ENCODE measurements at places on chromosomes 7 and 10. TPM values are rescaled to one million over a fixed set of nuclear protein-coding genes. Genes with fewer than 3 reads are reported as not detected.

DNA sequence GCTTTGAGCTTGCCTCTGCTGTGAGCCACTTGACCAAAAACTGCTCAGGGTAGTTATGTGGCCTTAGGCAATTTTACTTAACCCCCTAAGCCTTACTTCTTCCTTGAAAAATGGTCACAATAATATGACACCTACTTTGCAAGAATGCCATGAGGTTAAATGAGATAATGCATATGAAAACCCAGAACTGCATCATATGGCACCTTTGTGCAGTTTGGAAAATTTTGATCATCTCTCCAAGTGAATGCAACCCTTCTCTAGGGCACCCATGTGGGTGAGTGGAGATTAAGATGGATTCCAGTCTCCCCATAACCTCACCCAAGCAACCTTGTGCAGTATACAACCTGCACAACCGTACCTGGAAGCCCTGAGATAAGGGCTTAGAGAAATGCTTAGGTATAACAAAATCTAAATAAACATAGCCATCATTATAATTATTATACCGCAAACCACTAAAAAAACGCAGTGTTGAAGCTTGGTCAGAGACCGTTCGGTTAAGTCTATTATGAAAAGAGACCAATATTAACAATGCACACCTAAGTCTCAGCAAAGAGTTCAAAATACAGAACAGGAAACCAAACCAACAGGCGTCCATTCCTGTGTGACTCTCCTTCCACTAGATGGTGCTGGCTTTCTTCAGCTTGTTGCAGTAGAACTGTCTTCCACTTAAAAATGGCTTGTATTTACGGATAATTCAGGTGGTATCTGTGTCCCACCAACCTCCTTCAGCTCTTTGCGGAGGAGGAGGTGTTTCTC lies 21.0 kb upstream of the ASB15 start:
- H3K27me3 ChIP-seq: no peaks in the 10 kb centered on the region
- peaks cover 1% of the 10 kb centered on the region for H3K4me1 ChIP-seq
- no peak for DNase-seq
- H3K4me3 ChIP-seq: no peak overlapping the region
- no peak overlapping the region for H3K27ac ChIP-seq
- H3K36me3 ChIP-seq: no peaks in the 10 kb centered on the region

DNA sequence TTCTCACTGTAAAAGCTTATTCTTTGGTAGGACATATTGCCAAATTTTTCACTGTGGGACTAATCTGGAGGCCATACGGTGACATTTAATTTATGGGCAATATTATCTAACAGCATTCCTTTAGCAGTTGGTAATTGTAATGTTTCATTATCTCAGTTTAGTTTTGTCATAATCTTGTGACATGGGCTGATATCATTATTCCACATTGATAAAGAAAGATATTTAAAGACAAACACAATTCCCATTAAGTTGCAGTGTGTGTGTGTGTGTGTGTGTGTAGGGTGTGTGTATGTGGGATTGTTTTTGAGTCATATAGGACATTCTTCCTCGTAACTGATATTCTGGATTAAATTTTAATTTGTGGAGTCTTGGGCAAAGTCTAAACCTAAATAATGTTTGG lies 238.5 kb downstream of the PRKG1 start:
- H3K27ac ChIP-seq: peak overlapping the region; percentile 31
- no peaks in the 10 kb centered on the region for H3K36me3 ChIP-seq
- H3K4me3 ChIP-seq: no peak overlapping the region
- peaks cover 10% of the 10 kb centered on the region for H3K4me1 ChIP-seq

- H3K36me3 ChIP-seq: peaks cover 28% of the 10 kb centered on the region
- H3K27ac ChIP-seq: no peak overlapping the region
- H3K27me3 ChIP-seq: no peaks in the 10 kb centered on the region
Observed at GRCh38 chr10:101986624-101986971, 69.4 kb downstream of the ARMH3 start.

- H3K27ac ChIP-seq: peak overlapping the region; percentile 29
- no peak for DNase-seq
- peaks cover 40% of the 10 kb centered on the region for H3K4me1 ChIP-seq
- H3K4me3 ChIP-seq: peak overlapping the region; percentile 27
- peaks cover 1% of the 10 kb centered on the region for H3K36me3 ChIP-seq
Observed at GRCh38 chr10:34139559-34139958, 675.5 kb downstream of the PARD3 start.

DNA sequence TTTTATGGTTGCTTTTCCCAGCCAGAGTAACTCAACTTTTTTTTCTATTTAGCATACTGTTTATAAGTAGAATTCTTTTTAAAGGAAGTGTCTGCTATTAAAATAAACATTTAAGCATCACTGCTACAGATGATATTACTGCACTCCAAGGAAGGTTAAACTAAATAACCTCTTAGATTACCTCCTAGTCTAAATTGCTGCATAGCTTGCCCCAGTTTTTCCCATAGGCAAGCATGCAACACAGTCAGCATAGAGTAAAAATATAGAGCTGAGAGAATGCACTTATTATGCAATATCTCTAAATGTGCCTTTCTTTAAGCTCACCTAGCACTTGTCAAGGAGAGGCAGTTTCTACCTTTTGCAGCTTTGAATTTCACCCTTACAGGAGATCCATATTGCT lies 1392.4 kb upstream of the CELF2 start:
- no peak overlapping the region for H3K27ac ChIP-seq
- H3K4me3 ChIP-seq: no peak overlapping the region
- H3K4me1 ChIP-seq: no peaks in the 10 kb centered on the region
- H3K27me3 ChIP-seq: no peaks in the 10 kb centered on the region
- H3K36me3 ChIP-seq: no peaks in the 10 kb centered on the region

- H3K27me3 ChIP-seq: no peaks in the 10 kb centered on the region
- H3K36me3 ChIP-seq: no peaks in the 10 kb centered on the region
- no peak for DNase-seq
- no peak overlapping the region for H3K4me3 ChIP-seq
Observed at GRCh38 chr10:44627591-44628354, 242.9 kb upstream of the CXCL12 start.

DNA sequence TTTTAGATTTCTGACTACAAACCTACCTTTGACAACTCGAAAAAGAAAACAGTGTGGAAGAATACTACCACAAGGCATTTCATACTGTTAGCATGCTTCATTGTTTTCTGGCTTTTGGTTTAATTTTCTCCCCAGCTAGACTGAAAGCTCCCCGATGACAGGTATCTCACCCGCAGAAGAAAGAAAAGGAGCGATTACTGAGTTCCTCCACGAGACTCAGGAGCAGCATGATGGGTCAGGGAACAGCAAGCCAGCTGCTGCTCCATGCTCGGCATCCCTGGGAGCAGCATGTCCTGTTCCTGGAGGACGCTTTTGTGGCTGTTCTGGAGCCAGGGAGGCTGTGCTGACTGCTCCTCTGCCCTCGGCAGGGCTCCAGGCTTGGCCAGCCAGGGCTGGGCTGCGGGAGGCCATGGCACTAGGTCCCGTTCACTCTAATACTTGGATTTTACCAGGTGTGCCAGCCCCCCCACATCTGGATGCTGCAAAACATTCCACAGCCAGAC lies 133.4 kb downstream of the PRKAG2 start:
- H3K27ac ChIP-seq: no peak overlapping the region
- no peak for DNase-seq
- peaks cover 2% of the 10 kb centered on the region for H3K36me3 ChIP-seq
- H3K4me1 ChIP-seq: peaks cover 4% of the 10 kb centered on the region
- peaks cover 13% of the 10 kb centered on the region for H3K27me3 ChIP-seq

DNA sequence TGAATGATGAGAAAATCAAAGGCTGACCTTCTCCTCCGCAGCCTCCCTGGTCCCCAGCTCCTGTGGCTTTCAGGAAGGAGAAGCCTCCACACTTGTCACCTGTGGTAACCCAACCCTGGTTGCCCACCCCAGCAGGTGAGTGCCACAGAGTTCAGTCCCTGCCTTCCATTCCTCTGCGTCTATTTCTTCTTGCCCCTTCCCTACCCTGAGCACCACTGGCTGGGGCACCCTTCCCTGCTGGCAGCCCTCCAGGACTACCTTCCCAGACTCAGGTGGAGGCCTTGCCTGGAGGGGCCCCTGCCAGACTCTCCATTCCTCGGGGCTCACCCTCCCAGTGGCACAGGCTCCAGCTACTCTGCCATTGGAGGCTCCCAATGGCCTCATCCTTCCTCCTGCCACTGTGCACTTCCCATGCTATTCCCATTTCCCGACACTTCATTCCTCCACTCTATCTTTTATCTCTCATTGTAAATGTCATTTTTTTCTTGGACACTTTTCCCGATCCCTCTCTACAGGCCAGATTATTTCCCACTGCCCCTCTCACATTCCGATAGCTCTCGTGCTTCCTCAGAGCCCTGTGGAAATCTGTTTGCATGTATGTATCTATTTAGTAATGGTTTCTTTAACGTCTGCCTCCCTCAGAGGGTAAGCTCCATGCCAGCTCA lies 90.6 kb upstream of the PCBD1 start:
- H3K36me3 ChIP-seq: no peaks in the 10 kb centered on the region
- DNase-seq: no peak
- no peak overlapping the region for H3K4me3 ChIP-seq
- H3K27ac ChIP-seq: no peak overlapping the region
- peaks cover 18% of the 10 kb centered on the region for H3K27me3 ChIP-seq

GRCh38 chr7:8932751-8933150 lies 499.3 kb downstream of the NXPH1 start:
- DNase-seq: no peak
- no peaks in the 10 kb centered on the region for H3K36me3 ChIP-seq
- no peak overlapping the region for H3K27ac ChIP-seq
- H3K4me1 ChIP-seq: no peaks in the 10 kb centered on the region
- H3K4me3 ChIP-seq: no peak overlapping the region

- no peak overlapping the region for H3K27ac ChIP-seq
- H3K36me3 ChIP-seq: no peaks in the 10 kb centered on the region
- H3K4me3 ChIP-seq: no peak overlapping the region
- H3K4me1 ChIP-seq: no peaks in the 10 kb centered on the region
- H3K27me3 ChIP-seq: peaks cover 9% of the 10 kb centered on the region
- no peak for DNase-seq
Observed at GRCh38 chr10:91043173-91043910, 122.5 kb upstream of the ANKRD1 start.

GRCh38 chr10:122362031-122362592 lies 12.4 kb upstream of the PLEKHA1 start:
- no peaks in the 10 kb centered on the region for H3K36me3 ChIP-seq
- no peak overlapping the region for H3K27ac ChIP-seq
- DNase-seq: no peak
- no peak overlapping the region for H3K4me3 ChIP-seq
- H3K27me3 ChIP-seq: peaks cover 4% of the 10 kb centered on the region
- no peaks in the 10 kb centered on the region for H3K4me1 ChIP-seq

- peaks cover 9% of the 10 kb centered on the region for H3K4me1 ChIP-seq
- no peaks in the 10 kb centered on the region for H3K27me3 ChIP-seq
- H3K36me3 ChIP-seq: no peaks in the 10 kb centered on the region
- no peak overlapping the region for H3K4me3 ChIP-seq
- no peak for DNase-seq
Observed at GRCh38 chr7:34222722-34223121, 317.4 kb downstream of the BMPER start.

DNA sequence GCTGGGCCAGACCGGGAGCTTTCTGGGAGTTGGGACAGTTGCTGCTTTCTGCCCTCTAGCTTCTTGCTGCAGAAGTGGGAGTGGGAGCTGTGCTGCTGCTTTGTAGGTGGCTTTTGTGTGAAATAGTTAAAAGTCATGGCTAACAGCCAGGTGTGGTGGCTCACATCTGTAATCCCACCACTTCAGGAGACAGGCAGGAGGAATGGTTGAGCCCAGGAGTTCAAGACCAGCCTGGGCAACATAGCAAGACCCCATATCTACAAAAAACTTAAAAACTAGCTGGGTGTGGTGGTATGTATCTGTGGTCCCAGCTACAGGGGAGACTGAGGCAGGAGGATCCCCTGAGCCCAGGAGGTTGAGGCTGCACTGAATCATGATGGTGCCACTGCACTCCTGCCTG lies 13.7 kb downstream of the TACR2 start:
- peaks cover 2% of the 10 kb centered on the region for H3K4me1 ChIP-seq
- no peak for DNase-seq
- peaks cover 7% of the 10 kb centered on the region for H3K36me3 ChIP-seq
- no peak overlapping the region for H3K27ac ChIP-seq

DNA sequence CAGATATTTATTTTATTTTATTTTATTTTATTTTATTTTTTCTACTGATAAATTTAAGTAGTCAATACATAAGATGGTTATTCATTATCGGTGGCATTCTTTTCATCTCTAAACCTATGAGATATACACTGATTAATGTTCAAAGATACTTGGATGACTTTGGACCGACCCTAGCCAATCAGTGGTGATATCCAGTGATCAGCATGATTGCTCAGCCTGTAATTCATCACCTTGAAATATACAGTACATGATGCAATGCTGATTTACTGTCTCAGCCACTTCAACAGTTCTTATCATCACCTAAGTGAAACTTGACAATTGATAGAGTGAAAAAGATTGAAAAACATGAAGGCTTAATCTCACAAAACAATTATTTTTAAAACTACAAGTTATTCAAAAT lies 1651.0 kb downstream of the REEP3 start:
- DNase-seq: no peak
- no peaks in the 10 kb centered on the region for H3K36me3 ChIP-seq
- no peak overlapping the region for H3K27ac ChIP-seq

GRCh38 chr7:53756946-53757345 lies 721.5 kb downstream of the POM121L12 start:
- DNase-seq: no peak
- H3K27ac ChIP-seq: no peak overlapping the region
- no peaks in the 10 kb centered on the region for H3K4me1 ChIP-seq
- no peak overlapping the region for H3K4me3 ChIP-seq

- no peak overlapping the region for H3K27ac ChIP-seq
- no peaks in the 10 kb centered on the region for H3K4me1 ChIP-seq
- DNase-seq: no peak
- H3K27me3 ChIP-seq: no peaks in the 10 kb centered on the region
- no peak overlapping the region for H3K4me3 ChIP-seq
- peaks cover 8% of the 10 kb centered on the region for H3K36me3 ChIP-seq
Observed at GRCh38 chr10:93313798-93314197, 168.3 kb downstream of the MYOF start.

DNA sequence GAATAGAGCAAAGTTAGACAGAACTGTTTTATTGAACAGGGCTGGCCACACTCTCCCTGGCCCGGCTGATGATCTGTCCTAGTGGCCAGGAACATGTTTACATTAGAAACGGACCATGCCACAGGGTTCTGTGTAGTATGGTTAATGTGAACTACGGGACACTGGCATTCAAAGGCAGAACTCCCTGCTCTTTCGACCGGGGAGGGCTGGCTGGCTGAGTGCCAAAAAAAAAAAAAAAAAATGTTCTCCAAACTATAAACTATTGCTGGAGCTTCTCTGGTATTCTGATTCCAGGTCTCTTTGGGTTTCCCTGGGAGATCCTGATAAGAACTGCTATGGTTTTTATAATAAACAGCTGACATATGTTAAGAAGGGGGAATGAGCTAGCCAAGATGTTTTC lies 1262.6 kb upstream of the SORCS1 start:
- no peak for DNase-seq
- no peaks in the 10 kb centered on the region for H3K4me1 ChIP-seq
- H3K27ac ChIP-seq: no peak overlapping the region
- no peaks in the 10 kb centered on the region for H3K36me3 ChIP-seq
- H3K27me3 ChIP-seq: no peaks in the 10 kb centered on the region

Gene PDE6C
- not detected for total RNA-seq

Gene MCM10
- 20.2 TPM for total RNA-seq

Gene CACNB2
- total RNA-seq: 6.5 TPM

Gene TLX1
- total RNA-seq: not detected

Gene LHFPL3
- total RNA-seq: not detected

Gene VSIR
- total RNA-seq: 3.6 TPM

Gene ZNF804B
- not detected for total RNA-seq

Gene NUTM2A
- total RNA-seq: 4.3 TPM

Gene SFXN3
- 4.4 TPM for total RNA-seq

Gene SFRP5
- total RNA-seq: 81.0 TPM

Gene PAX4
- 23.6 TPM for total RNA-seq
